Activated CD4-positive, alpha-beta T cell treated with anti-CD3 and anti-CD28 coated beads, Interleukin-2, amount 50 U/mL, for 4 hours (primary cell): ENCODE measurements at places on chromosomes 7 and 10.

DNA sequence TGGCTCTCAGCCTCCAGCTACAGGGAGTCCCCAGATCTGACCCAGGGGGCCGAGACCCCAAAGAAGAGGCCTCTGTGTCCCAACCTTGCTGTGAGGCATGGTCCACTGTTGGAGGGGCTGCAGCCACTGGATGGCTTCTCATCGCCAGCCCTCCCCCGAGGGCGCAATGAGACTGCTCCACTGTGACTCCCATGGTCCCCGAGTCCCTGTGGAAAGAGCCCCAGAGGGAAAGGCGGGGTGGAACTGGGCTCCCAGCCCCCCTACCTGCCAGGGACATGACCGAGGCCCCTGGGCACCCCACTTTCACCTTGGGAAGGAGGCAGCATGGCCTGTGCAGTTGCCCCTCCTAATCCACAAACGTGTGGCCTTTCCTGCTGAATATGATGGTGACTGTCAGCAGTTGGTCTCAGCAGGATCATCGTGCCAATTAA lies 33.5 kb upstream of the RET start:
- DNase-seq, result no peak

DNA sequence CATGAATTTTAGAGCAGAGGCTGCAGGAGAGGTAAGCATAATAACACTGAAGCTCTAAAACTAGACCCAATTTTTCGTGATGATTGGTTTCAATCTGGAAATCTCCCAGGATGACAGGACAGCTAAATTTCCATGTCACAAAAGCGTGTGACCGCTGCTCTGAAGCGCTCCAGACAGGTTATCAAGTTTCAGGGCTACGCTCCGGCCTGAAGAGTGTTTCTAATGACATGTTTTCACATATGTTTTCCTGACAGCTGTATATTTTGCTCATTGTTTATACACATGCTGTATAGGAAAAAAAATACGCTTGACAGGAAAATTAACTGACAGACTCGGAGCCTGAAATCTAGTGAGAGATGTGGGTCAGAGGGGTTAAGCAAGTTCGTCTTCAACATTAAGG lies 219.8 kb upstream of the BMPER start:
- DNase-seq, result no peak

- no peak for DNase-seq
These were observed 2.9 kb upstream of the ADAM8 start for GRCh38 chr10:133279326-133280226.

DNA sequence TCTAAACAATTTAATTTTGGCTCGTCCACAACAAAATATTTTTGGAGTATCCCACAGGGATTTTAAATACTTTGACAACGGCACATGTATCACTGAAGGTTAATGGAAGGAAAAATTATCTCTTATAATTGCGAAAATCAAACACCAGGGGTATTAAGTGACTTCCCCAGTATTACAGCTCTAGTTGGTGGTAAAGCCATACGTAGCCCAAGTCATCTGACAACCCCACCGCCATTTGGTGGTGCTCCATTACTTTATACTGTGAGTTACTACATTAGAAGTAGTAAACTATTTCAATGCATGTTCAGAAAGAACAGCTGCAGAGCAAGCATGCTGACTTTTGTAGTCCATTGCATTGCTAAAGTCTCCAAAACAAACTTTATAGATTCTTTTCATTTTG lies 179.7 kb downstream of the HGF start:
- DNase-seq, result no peak

DNA sequence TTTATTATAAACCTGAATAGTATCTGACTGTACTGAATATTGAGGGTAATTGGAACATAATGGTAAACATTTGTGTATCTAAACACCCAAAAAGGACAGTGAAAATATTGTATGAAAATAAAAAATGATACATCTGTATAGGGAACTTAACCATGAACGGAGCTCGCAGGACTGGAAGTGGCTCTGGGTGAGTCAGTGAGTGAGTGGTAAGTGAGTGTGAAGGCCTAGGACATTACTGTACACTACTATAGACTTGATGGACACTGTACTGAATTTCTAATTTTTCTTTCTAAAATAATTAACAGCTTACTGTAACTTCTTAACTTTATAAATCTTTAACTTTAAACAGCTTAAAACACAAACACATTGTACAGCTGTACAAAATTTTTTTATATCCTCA lies 454.5 kb upstream of the FZD8 start:
- no peak for DNase-seq

DNA sequence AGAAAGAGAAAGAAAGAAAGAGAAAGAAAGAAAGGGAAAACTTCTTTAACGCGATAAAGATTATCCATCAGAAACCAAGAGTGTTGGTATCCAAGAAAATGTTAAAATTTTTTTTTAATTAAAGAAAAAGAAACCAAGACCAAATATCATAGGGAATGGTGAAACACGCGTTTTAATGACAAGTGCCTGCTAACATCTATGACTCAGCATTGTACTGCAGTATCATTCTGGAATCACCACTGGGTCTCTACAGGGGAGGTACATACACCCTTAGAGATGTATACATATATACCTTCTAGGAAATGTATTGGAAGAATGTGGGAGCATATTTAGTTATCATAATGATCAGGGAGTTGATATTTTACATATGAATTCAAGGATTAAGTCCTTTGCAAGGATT lies 32.1 kb upstream of the PIK3AP1 start:
- DNase-seq, result no peak

DNA sequence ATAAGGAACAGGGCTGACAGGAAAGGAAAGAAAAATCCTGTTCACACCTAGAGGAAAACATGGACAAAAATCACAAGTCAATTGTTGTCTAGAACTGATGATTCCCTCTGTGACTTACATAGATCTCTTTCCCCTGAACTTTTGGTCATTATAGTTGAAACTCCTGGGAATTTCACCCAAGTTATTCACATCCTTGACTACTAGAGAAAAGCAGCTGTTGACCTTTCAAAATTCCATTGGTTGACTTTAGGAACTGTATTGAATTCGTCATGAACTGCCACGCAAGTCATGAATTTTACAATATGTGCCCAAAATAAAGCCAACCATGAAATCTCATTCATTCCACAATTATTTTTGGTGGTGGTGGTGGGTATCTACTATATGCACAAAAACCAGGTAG lies 104.3 kb downstream of the UBE2H start:
- no peak for DNase-seq

GRCh38 chr7:49631071-49631815 lies 142.2 kb upstream of the VWC2 start:
- DNase-seq, result no peak

- no peak for DNase-seq
These were observed 36.7 kb upstream of the NFKB2 start for GRCh38 chr10:102358712-102359382.

DNA sequence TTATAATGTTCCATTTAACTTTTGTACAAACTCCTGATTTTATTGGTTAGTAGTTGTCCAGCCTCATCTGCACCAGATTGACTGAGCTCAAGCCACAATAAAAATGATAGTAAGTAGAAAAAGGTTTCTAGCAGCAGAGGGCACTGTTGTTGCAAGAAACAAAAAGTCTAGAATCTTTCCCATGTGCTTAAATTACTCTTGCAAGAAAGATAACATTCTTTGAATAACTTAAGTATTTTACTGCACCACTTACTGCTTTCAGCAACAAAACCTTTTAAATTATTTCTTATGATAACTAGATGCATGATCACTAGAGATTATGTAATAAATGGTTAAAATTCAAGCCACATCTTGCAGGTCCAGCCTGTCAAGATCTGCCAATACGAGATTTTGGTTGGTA lies 27.0 kb downstream of the LMOD2 start:
- no peak for DNase-seq

GRCh38 chr7:35691827-35692307 lies 3.1 kb downstream of the HERPUD2 start:
- peak; percentile 21 for DNase-seq

DNA sequence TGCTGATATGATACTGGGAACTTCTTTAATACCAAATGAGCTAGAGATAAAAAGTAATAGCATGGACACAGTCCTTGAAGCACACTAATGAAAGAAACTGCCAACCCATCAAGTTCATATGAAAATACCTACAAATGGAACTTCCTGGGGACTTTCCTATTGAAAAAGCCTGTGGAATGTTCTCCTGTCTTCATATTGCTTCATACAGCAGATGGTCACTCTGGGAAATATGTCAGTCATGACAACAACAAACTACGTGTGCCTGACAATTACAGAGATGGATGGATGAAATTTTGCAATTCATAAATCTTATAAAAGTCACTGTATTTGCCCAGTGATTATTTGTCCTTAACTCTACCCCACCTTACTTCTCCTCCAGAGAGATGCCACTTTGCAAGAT lies 106.6 kb upstream of the COL1A2 start:
- DNase-seq, result no peak

DNA sequence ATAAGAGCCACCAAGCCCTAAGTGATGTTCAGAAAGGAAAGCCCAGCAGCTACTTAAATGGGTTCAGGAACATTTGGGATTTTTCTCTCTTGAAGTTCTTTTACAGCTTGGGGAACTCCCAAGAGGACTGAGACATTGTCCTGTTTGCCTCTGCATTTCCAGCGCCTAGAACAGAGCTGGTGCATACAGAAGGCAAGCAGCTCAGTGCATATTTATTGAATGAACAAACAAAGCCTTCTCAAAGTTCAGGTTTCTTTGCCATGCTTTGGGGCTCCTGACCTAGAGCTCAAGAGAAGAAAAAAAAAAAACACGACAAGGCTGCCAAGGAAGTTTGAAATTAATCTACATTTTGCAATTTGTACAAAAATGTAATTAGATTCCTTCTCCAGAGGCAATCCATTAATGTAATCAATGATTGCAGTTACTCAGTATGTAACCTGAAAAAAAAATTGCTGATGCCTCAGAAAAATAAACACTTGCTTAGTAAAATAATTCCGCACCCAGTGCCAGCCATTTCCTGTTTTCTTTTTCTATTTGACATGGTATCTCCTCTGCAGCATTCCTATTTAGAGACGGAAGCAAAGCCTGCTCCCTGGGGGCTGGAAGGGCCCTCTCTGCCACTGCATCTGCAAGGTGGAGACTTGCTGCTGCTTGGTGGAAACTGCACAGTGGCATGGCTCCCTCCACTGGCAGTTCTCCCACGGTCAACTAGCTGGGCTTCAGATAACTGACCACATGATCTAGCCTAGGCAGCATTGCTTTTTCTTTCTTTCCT lies 157.3 kb downstream of the TMEM178B start:
- no peak for DNase-seq

DNA sequence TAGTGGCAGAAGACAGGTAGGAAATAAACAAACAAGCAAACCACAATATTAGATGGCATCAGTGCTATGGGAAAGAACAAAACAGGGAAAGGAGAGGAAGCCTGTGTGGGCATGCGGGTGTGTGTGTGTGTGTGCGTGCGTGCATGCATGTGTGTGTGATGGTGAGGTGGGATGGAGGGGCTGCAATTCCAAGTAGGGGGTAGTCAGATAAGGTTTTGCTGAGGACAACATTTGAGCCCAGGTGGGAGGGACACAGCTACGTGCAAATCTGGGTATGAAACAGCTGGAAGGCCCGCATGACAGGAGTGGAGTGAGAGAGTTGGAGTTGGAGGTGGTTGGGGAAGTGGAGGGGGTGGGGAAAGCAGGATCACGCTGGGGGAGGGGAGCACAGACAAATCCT lies 121.0 kb upstream of the PARD3 start:
- DNase-seq, result no peak
